Activated naive CD4-positive, alpha-beta T cell (primary cell): ENCODE measurements at places on chromosomes 7 and 10.

GRCh38 chr7:47326808-47327207, 255.1 kb downstream of the TNS3 start:
- no peak for DNase-seq

- DNase-seq, result no peak
Observed at GRCh38 chr10:69070951-69071350, 17.0 kb upstream of the SRGN start.

DNA sequence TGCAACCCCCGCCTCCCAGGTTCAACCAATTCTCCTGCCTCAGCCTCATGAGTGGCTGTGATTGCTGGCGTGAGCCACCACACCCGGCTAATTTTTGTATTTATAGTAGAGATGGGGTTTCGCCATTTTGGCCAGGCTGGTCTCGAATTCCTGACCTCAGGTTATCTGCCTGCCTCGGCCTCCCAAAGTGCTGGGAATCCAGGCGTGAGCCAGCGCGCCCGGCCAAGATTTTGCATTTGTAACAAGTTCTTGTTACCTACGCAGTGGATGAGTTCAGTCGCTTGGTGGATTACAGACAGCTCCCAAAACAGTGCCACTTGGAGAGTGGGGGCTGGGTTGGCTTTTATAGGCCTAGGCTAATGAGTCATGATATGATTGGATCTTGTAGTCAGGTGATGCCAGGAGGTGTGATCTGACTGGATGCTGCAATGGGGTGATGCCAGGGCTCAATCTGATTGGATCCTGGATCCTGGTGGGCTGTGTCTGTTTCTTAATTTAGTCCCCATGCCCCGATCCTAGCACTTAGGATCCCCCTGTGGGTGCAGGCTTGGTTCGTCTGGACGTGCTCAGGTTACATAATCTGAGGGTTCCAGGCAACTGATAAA, 20.3 kb downstream of the SBDS start:
- no peak for DNase-seq

DNA sequence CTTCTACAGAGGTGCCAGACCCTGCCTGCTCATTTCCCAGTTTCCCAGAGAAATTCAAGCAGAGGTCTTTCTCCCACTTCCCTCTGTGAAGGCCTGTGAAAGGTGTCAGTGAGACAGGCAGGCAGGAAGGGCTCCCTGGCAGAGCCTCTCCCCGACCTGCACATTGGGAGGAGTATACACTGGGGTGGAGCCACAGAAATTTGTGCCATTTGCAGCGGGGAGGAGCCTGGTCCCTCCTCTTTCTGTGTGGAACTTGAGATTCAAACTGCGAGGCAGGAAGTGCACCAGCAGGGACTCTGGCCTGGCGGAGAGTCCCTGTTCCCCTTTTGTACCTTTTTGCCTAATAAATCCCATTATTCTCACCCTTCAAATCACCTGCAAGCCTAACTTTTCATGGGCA, 54.6 kb upstream of the OPN4 start:
- no peak for DNase-seq

DNA sequence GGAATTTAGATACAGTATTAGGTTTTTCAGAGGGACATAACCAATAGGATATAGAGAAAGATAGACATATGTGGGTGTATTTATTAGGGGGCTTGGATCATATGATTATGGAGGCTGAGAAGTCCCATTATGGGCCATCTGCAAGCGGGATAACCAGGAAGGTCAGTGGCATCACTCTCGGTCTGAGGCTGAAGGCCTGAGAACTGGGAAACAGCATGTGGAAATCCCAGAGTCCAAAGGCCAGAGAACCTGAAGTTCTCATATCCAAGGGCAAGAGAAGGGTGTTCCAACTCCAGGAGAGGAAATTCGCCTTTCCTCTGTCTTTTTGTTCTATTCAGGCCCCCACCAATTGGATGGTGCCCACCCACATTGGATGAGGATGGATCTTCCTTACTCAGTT, 180.7 kb downstream of the POU6F2 start:
- DNase-seq, result no peak

- DNase-seq, result no peak
Observed at GRCh38 chr7:23285657-23286646, 13.2 kb upstream of the MALSU1 start.

GRCh38 chr10:70448236-70448635, 6.8 kb upstream of the NODAL start:
- no peak for DNase-seq

GRCh38 chr7:19709249-19709578, 377 bp upstream of the POLR1F start:
- DNase-seq, result no peak

- DNase-seq, result no peak
Observed at GRCh38 chr10:103668351-103669242, 175.1 kb downstream of the NEURL1 start.

- DNase-seq, result no peak
Observed at GRCh38 chr7:47508389-47509380, 73.2 kb downstream of the TNS3 start.

DNA sequence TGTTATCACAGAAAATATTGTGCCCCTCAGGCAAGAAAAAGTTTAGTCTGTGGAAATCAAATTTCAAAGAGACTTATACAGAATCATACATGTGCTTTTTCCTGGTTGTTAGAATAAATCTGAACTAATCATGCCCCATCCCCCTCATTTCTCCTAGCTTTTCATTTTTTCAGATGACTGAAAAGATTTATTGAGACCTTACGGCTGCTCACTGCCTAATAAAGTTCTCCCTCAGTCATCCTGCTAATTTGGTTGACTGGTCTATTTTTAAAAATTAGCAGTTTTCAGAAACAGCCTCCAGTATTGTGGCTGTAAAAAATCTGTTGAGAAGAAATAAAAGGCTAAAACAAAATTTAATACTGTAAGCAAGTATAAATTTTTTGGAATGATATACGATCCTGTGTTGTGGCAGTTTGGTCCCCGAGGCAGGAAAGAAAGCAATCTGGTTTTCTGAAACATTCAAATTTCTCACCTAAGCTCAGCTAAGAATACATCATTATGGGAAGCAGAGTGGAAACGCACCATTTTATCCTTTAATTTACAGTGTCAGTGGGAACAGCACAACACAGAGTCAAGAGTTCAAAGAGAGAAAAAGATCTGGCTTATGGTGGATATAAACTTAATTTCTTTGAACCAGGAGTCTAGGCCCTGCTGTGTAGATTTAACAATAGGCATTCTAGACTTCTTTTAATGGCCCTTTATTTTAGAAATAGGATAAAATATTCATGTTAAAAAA, 144.4 kb downstream of the KCND2 start:
- no peak for DNase-seq

DNA sequence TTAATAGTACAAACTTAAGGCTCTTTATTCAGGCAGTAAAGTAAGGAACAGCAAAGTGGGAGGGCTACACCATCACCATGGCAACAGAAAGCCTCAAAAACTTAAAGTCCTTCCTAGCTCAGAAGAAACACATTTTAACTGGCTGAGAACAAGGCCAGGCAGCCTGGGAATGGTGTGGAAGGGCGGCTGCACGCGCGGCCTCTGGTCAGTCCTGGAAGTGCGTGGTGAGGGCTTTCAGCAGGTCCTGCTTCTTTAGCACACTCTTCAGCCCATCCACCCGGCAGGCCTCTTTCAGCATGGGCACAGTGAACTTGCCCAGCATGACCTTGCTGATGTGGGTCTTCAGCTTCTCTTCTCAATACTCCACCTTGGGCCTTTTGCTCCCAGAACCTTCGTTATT, 133.0 kb downstream of the CYP26A1 start:
- DNase-seq, result no peak

- DNase-seq, result no peak
Observed at GRCh38 chr7:149562602-149563001, 65.0 kb upstream of the ZNF746 start.

DNA sequence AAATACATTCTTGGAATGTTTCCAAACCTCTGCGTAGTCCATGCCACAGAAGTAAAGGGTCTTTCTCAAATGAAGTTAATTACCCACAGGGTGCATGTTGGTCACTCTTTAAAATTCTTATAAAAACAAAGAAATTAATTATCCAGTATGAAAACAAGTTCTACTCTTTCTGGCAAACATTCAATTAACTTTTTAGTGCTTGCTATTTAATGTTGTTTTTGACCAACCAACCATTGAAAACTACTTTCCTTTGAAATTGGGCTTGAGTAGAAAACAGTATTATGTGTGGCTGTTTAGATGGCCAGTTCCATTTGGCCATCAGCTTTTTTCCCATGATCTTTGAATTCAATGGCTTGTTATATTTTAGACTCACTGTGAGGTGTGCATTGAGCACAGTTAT, 83.0 kb downstream of the TAF3 start:
- DNase-seq, result no peak

GRCh38 chr10:104080762-104081161, 4.9 kb downstream of the COL17A1 start:
- no peak for DNase-seq

DNA sequence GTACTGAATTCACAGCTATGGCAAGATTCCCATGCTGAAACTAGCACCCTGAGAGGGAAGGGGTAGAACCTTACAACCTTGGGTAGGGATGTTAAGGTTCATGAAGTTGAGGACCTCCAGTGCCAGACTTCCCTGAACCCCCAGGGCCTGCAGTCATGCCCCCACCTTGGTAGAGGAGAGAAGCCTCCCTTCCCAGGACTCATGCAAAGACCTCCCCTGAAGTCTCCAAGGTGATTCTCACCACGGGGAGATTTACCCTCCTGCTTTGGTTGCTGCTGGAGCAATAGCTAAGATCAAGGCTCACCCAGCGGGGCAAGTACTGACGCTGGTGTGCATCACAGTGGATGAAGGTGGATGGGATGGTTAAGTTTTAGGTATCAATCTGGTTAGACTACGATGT, 49.1 kb upstream of the PFKP start:
- no peak for DNase-seq

DNA sequence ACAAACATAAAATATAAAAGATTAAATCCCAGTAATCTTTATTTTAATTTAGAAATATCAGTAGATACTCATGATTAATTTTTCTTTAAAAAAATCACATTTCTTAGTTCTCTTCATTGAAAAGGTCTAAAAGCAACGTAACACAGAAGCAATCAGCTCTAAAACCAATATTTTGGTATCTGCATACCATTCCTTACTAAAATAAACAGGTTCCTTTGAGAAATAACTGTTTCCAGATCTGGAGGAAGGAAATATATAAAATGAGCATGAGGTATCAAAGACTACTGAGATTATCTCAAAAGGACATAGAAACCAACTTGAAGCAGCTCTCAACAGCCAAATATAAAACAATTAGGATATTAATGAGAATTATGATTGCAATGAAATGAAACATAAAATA, 301.0 kb upstream of the GNAI1 start:
- no peak for DNase-seq

GRCh38 chr10:35452171-35452570, 115.9 kb downstream of the CCNY start:
- DNase-seq, result no peak

DNA sequence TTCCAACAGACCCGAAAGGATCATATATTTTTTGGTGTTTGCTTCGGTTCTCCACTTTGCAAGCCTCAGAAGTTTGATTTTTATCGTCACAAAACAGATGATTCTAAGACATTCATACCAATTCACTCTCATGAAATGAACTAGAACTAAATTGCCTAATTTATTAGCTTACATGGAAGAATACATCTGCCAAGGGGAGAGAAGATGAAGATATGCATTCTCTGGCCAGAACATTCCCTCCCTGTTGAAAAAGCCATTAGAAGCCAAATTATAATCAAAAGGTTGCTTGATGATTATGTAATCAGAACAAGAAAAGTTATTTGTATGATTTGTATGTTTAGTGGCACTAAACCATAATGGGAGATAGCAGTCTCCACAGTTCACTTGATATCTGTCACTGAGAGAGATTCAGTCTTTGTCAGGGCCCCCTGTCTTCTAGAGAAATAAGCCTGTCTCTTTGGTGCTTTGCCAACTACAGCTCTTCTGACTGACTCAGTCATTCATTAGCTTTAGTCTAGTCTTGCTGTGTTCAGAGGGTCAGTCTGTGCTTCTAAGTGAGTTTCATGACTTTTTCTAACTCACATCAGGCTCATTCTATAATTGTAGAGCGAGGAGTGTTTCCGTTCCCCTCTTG, 95.3 kb upstream of the GNAI1 start:
- no peak for DNase-seq

DNA sequence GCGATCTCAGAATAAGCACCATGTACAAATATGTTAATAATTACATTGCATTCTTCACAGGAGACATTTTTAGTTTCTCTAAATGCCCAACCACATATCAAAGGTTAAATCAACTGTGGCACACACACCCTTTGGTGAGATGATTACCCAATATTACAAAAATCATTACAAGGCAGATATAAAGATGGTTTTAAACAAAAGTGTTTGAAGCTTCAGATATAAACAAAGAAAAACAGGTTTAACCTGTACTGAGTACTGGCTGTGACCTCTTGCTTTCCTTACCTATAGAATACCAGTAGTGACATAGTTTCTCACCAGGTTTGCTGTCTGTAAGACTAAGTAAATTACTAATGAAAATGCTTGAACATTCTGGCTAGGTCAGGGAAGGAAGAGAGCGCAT, 360.0 kb upstream of the IGFBP3 start:
- DNase-seq, result no peak

DNA sequence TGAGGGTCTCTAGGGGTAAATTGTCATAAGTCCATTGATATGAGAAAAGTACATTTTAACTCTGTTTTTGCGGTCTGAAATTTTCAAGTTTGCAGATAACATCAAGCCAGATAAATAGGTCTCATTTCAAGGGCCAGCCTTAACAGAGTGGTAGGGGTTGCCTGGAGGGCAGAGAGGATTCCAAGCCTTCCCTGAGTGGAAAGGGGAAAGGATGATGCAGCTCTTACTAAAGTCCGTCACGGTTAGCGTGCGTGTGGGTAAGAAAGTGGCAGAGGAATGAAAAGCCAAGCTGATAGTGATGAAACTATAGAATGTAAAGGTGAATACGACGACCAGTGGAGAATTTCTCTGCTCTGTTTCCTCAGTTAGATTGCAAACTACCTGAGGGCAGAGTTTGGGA, 71.6 kb downstream of the ADRA2A start:
- no peak for DNase-seq

GRCh38 chr7:104679085-104679484, 334.9 kb upstream of the KMT2E start:
- no peak for DNase-seq

GRCh38 chr7:113374955-113375354, 256.6 kb upstream of the SMIM30 start:
- DNase-seq, result no peak

DNA sequence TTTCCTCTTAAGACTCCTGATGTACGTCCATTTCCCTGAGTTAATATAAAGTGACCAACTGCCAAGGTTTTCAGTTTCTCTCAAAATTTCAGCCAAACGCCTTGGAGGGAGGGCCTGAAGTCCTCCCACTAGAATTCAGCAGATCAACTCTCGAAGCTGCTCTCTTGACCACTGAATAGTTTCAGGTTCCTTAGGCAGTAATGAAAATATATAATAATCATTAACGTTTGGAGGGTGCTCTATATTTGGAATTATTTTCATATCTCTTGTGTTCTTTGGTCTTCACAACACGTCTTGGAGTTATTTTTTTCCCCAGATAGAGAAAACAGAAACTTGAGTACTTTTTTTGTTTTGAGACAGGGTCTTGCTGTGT, 123.6 kb upstream of the SFMBT2 start:
- DNase-seq, result no peak

- DNase-seq, result no peak
Observed at GRCh38 chr10:32123021-32123420, 66.8 kb upstream of the KIF5B start.
